Liver (tissue), 10 donors: ENCODE measurements at places on chromosomes 6 and 20.
A peak's percentile ranks its signal among the peaks of the same experiment; 100 is the strongest.

DNA sequence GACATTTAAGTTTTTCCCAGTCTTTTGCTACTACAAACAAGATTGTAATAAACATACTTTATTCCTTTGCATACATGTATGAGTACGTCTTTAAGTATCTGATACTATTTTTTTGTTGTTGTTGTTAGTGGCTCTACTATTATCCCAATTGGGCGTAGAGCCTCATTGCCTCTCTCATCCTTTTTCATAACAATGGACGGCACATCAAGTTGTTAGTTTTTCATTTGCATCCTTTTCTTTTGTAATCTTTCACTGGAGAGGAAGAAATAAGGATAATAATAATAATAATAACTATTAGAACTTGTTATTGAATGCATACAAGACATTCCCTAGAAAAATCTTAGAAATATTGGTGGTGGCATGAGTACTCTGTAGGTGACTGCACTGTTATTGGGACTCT is 23.1 kb downstream of the HS3ST5 start:
- no peak for DNase-seq

- DNase-seq = no peak
Observed at GRCh38 chr6:46097366-46097765, 32.4 kb upstream of the ENPP4 start.

DNA sequence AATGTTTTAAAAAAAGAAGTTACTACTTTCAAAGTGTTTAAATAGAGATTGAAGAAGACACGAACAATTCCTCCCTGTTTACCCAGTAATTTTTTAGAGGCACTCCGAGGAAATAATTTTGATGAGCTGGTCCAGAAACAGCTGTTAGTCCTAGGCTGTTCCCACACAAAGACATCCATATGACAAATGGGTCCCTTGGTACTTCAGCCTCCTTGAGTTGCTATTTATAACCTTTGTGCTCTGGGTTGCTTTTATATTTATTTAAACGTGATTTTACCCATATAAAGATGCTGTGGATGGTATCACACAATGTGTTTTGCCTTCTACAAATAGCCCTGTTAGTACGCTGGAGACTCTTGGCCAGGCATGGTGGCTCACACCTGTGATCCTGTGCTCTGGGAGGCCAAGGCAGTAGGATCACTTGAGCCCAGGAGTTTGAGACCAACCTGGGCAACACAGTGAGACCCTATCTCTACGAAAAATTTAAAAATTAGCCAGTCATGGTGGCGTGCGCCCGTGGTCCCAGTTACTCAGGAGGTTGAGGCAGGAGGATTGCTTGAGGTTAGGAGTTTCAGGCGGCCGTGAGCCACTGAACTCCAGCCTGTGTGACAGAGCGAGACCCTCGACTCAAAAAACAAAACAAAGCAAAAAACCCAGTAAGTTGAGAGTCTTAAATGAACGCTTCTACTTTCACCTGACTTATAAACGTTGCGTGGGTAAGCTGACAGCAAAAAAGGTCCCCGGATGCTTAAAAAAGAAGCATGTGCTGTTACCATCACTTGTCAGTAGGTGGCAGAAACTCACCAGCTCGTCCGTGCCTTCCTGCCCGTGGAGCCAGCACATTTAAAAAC is 56.9 kb upstream of the ARMH2 start:
- peak; percentile 43 for DNase-seq

DNA sequence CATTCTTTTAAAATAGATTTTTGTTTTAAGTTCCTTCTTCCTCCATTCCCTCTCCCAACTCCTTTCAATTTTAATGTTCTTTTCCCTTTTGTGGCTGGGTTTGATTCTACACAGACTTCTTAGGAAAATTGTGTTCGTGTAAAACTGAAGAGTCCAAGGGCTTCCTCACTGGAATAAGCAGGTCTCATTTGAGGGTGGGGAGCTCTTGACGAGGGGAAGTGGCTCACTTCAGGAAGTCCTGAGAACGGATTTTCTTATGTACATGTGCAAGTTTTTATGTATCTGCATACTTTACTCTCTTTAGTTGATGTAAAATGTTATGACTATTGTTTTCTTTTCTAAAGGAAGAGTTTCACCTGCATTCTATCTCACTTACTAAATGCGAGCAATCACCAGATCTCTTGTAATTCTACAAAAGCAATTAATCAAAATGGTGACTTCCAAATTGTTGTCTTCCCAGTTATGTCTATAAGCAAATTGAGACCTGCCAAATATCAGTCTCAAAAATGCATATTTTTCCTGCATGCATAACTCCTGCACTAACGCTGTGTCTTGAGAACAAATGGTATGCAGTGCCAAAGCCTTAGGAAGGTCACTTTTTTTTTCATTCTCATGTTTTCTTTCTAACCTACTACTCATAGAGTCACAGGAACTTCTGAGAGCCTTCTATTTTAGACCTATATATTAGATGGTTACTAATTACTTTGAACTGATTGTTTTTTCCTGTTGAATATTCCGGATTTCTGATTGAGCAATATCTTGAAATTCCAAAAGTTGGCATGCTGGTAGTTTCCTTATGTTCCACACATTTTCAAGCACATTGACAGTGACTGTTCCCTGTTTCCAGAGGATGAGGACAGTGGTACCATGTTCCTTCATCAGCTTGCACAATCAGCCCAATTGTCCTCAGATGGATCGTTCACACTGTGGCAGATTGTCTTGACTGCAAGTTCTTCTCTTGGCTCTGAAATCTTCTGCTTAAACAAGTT is 251.9 kb upstream of the PRDM1 start:
- no peak for DNase-seq

DNA sequence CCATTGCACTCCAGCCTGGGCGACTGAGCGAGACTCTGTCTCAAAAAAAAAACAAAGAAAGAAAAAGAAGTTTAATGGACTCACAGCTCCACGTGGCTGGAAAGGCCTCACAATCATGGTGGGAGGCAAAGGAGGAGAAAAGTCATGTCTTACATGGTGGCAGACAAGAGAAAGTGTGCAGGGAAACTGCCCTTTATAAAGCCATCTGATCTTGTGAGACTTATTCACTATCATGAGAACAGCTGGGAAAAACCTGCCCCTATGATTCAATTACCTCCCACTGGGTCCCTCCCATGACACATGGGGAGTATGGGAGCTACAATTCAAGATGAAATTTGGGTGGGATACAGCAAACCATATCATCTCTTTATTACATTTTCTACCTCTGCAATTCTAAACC is 25.9 kb downstream of the SF3B5 start:
- no peak for DNase-seq

GRCh38 chr20:2703716-2704475 is 11.3 kb downstream of the EBF4 start:
- no peak for DNase-seq

GRCh38 chr6:166078294-166078693 is 89.4 kb downstream of the TBXT start:
- DNase-seq = no peak

- DNase-seq = no peak
Observed at GRCh38 chr20:10565191-10565921, 108.4 kb downstream of the JAG1 start.

DNA sequence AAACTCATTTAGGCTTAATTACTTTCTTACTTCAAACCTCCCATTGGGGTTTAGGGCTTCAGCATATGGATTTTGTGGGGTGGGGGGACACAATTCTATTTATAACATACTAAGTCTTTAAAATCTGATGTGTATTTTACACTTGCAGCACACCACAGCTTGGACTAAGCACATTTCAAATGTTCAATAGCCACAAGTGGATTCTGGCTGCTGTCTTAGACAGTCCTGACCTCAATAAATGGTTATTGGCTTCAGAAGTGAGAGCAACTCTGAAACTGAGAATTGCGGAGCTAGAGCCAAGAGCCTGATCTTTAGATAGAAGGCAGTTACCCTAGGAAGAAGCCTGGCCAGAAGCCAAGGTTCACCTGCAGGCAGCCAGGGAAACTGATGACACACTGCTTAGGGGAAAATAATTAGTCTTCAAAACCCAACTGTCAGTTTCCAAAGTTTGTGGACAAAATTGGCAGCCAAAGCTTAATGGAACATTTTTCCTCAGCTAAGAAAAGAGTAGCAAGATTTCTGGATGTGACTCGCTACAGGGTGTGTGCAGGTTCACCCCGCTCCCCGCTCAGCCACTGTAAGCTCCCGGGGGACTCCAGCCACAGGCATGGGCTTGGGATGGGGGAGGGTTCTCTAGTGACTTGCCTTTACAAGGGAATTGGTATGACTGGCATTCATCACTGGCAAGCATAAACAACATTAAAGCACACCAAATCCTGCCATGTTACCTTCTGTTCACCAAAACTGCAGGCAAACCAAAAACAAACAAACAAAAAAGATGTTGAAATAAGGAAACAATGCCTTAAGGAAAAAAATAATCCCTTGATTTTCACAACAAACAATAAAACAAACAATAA is 219.8 kb downstream of the TFAP2A start:
- no peak for DNase-seq

- DNase-seq = no peak
Observed at GRCh38 chr20:57658833-57659516, 38.7 kb upstream of the ZBP1 start.

GRCh38 chr6:111984081-111984480 is 69.8 kb upstream of the CCN6 start:
- DNase-seq = no peak

GRCh38 chr6:158669145-158670035 is 19.5 kb downstream of the SYTL3 start:
- DNase-seq = no peak

- no peak for DNase-seq
Observed at GRCh38 chr6:21947731-21948386, 349.0 kb downstream of the PRL start.

DNA sequence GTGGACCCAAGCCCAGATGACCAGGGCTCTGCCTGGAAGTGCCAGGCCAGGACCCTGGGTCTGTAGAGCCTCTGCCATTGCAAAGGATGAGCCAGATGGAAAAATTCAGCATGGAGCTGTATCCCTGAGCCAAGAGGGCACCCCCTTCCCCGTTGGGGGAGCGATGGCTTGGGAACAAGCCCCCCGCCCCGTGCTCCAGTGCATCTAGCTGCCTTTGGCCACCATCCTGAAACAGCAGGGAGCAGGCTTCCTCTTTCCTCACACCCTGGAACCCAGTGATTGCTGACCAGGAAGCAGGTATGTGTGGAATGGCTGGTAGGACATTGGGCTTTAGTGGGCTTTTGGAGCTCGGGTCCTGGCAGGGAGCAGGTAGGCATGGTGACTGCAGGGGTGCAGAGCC is 2.2 kb downstream of the MLN start:
- no peak for DNase-seq

DNA sequence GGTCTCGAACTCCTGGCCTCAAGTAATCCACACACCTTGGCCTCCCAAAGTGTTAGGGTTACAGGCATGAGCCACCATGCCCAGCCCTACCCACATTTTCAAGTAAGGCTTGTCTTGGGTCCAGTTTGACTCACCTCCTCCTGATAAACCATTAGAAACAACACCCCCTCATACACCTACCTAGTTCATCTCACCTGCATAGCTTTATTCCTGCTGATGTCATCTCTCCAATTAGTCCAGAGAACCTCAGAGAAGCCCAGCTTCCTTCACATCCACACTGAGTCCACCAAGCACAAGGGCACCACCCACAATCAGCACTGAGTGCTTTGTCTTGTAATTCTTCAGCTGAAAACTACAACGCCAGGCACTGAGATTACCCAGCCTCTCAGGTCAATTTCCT is 35.3 kb downstream of the KIF16B start:
- no peak for DNase-seq

DNA sequence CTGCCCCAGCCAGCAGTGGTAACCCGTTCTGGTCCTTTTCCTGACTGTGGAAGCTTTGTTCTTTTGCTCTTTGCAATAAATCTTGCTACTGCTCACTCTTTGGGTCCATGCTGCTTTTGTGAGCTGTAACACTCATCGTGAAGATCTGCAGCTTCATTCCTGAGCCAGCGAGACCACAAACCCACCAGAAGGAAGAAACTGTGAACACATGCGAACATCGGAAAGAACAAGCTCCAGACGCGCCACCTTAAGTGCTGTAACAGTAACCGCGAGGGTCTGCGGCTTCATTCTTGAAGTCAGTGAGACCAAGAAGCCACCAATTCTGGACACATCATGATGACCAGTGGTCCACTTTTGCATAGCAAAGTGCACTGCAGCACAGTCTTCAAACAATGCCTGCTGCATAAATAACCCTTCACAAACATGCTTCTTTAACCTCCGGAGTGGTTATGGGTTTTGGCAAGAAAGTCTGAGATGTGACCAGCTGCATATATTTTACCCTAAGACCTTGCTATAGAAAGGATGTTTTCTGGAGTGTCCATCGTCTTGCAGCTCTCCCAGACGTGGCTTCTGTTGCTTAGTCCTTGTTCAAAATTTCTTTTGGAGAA is 8.9 kb upstream of the MUC22 start:
- no peak for DNase-seq

DNA sequence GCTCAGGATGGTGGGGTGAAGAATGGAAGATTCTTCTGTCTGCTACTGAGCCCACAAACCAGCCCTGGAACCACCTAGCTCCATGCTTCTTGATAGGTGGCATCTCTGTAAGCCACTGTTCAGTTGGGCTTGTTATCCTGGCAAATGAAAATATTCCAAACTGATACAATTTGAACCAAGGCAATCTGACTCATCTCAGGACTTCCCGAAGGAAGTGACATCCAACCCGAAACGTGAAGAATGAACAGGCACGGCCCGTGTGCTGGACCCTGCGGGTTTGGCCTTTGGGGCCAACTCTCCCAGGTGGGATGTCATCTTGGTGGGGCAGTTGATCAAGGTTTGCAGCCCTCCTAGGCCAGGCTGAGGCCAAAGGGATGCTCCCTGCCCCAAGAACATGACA is 160.3 kb downstream of the PREX1 start:
- DNase-seq = no peak

- no peak for DNase-seq
Observed at GRCh38 chr6:36688739-36689075, 8.9 kb upstream of the RAB44 start.

DNA sequence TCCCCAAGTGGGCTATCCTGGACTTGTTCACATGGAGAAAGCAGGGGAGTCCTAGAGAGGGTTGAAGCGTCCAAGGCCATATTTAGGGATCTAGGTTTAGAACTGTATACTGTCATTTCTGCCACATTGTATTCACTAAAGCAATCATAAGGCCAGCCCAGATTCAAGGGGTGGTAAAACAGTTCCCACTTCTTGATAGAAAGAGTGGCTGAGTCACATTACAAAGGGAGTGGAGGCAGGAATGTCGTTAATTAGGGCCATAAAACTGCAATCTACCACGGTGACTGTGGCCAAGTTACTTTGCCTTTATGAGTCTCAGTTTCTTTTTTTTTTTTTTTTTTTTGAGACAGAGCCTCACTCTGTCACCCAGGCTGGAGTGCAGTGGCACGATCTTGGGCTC is 7.4 kb upstream of the UBR2 start:
- no peak for DNase-seq

DNA sequence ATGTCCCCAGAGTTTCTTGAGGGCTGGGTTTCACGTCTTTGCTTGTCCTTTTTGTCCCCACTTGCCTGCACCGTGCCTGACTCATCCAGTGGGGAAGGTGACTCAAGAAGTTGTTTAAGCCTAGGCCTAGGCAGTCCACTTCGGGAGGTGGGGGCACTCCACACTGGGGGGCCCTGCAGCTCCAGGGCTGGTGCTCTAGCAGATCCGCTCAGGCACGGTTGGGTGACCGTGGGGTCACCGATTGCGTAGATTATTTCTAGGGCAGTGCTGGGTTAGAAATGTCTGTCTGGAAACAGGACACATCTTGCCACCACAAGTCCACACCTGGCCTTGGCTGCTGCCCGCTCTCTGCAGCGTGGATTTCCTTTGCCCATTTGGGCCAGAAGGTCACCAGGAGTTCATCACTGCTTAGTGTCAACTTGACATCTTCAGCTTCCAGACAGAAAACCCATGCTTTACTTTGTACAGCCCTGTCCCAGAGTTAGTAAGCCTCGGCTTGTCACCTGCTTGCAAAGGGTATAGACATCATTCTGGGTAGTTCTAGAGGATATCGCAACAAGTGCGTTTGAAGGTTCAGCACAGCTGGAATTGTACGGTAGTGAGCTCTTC is 13.6 kb upstream of the C20orf144 start:
- DNase-seq = no peak
